ENCODE measurements at places on chromosomes 11 and 22.

DNA sequence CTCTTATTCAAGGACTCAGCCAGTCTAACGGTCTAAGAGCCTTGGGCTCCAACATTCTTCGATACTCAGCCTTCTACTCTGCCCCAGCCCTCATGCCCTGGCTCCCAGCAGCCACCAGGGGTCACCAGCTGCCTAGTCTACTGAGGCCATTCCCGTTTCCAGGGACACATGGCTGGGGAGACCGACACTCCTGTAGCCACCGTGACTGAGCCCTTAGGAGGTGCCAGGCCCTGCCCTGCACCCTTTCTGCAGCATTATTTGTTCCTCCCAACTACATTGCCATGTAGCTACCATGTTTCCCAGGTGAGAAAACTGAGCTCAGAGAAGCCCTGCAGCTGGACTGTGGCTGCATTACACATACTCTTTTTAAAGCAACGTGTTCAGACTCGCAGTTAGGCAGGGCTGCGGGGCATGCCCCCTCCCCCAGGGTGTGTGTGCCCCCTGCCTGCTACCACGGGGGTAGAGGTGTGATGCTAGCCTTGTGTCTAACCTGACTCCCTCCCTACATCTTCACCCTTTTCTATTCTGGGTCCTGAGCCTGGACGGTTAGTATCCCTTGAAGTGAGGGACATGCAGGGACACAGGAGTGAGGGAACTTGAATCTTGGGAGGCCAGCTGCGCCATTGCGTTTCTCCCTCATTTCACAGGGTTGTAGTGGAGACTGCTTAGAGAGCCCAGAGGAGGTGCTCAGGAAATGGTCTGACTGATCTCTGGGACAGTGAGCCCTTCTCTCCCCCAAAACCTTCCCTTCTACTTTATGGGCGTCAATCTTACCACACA, 17.5 kb downstream of the ATG16L2 start:
- no peak overlapping the region for H3K4me3 ChIP-seq
- no peak overlapping the region for H3K27ac ChIP-seq
- H3K27me3 ChIP-seq, result no peaks in the 10 kb centered on the region
- no peaks in the 10 kb centered on the region for H3K4me1 ChIP-seq

DNA sequence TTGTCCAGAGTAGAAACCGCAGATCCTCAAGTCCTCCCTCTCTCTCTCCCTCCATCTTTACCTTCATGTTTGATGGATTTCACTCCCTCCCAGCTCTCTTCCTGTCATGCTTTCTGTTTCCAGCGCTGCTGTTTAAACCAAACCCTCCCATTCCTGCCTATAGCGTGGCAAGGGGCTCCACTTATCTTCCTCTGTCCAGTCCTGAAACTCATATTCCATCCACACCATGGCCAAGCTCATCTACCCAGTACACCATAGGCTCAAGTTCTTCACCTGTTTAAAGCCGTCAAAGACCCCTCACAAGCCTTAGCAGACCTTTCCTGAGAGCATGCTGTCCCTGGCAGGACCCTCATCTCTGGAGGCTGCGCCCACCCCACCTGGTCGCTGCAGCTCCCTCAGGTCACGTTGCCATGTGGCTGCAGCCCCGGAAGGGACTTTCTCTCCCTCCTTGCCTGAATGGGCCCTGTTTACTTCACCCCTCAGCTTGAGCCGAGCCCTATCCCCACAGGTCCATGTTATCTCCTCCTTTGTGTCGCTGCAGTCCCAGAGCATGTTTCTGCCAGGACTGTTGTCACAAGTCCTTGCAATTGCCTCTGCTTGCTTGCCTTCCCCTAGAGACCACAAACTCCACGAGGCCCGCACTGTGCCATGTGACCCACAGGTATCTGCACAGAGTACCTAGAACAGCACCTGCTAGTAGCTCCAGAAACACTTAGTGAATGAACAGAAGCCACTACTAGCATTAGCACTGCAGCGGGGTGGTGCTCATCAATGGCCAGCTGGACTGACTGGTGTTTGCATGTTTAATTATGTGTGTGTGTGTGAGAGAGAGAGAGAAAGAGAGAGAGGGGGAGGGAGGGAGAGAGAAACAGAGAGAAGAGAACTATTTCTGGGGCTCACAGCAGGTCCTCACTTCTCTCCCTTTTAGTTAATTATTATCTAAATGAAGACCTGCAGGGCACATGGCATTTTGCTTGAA, 149.4 kb upstream of the SNX19 start:
- H3K36me3 ChIP-seq, result no peaks in the 10 kb centered on the region
- H3K27me3 ChIP-seq, result no peaks in the 10 kb centered on the region
- H3K27ac ChIP-seq, result no peak overlapping the region
- H3K4me3 ChIP-seq, result no peak overlapping the region
- no peak for DNase-seq
- H3K4me1 ChIP-seq, result no peaks in the 10 kb centered on the region

- H3K36me3 ChIP-seq, result no peaks in the 10 kb centered on the region
- H3K27me3 ChIP-seq, result no peaks in the 10 kb centered on the region
These were observed 43.0 kb upstream of the KCNQ1OT1 start for GRCh38 chr11:2742611-2743426.

- DNase-seq, result no peak
- H3K27me3 ChIP-seq, result no peaks in the 10 kb centered on the region
- H3K36me3 ChIP-seq, result no peaks in the 10 kb centered on the region
- no peak overlapping the region for H3K27ac ChIP-seq
- H3K4me1 ChIP-seq, result no peaks in the 10 kb centered on the region
- H3K4me3 ChIP-seq, result no peak overlapping the region
These were observed 679.9 kb upstream of the CCDC179 start for GRCh38 chr11:23540101-23540561.

DNA sequence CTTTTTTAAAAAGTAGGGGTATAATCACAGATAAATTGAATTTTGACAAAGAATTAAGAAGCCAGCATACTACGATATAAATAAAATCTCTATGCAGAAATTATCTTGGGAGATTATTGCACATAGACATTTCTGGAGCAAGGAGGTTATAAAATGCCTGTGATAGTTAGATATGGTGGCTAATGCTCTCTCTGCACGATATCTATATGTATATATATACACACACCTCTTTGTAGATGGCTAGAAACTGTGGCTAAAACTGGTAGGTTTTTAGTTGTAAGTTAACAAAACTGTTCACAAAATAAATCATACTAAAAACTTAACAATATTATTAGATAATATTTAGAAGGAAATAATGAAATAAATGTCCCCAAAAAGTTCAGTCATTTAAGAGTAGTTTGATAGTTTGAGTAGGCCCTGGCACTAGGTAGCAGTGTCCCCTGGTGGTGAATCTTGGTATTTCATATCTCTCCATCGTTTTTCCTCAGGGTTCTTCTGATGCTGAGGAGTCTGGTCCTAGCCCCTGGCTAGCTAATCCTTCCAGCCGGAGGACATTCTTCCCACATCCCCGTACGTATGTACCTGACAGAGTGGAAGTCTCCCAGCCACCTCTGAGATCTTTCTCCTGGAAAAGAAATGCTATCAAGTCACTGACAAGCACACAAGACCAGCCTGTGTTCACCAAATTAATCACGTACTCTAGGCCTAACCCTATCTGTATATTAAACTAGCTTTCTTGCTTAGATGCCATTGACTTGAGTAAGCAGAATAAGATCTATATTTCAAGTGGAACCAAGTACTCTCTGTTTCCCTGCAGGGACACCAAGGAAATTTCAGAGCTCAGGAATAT, 32.2 kb downstream of the ART5 start:
- no peaks in the 10 kb centered on the region for H3K27me3 ChIP-seq
- no peak for DNase-seq
- H3K27ac ChIP-seq, result no peak overlapping the region
- no peaks in the 10 kb centered on the region for H3K36me3 ChIP-seq
- H3K4me3 ChIP-seq, result no peak overlapping the region
- H3K4me1 ChIP-seq, result no peaks in the 10 kb centered on the region

DNA sequence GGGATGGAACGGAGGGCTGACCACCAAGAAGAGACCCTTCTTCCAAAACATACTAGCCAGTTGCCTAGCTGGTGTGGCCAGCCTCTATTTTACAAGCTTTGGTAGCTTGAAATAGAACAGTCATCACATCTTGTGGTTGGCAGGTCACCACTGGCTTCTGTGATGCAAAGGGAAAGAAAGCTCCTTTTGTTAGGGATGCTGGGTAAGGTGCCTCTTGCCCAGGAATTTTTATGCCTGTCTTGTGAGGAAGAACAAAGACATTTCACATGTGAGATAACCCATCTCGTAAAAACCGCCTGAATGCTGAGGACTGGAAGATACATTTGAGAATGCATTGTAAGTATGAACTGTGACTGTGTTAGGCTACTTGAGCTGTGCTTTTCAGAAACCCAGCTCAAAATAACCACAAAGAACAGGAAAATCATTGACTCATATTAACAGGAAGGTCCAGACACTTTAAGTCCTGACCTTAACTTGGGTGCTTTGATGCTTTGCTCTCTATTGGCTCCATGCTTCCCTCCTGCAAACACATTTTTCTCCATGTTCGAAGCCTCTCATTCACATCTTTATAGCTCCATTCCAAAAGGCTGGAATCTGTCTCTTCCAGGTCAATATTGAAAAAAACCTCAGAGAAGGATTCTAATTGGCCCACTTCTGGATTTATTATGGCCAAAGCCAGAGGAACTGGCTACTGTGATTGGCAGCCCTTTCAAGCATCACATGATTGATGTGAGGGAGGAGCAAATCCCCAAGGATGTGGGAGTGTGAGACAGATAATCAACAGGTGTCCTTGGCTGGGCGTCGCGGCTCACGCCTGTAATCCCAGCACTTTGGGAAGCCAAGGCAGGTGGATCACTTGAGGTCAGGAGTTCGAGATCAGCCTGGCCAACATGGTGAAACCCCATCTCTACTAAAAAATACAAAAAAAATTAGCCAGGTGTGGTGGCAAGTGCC, 53.9 kb downstream of the MICAL2 start:
- H3K27ac ChIP-seq, result no peak overlapping the region
- H3K36me3 ChIP-seq, result no peaks in the 10 kb centered on the region
- H3K4me1 ChIP-seq, result no peaks in the 10 kb centered on the region
- H3K27me3 ChIP-seq, result no peaks in the 10 kb centered on the region

GRCh38 chr11:94613120-94613519, 46.0 kb downstream of the PIWIL4 start:
- no peaks in the 10 kb centered on the region for H3K4me1 ChIP-seq
- no peaks in the 10 kb centered on the region for H3K36me3 ChIP-seq
- no peak overlapping the region for H3K4me3 ChIP-seq
- H3K27ac ChIP-seq, result no peak overlapping the region
- H3K27me3 ChIP-seq, result no peaks in the 10 kb centered on the region

DNA sequence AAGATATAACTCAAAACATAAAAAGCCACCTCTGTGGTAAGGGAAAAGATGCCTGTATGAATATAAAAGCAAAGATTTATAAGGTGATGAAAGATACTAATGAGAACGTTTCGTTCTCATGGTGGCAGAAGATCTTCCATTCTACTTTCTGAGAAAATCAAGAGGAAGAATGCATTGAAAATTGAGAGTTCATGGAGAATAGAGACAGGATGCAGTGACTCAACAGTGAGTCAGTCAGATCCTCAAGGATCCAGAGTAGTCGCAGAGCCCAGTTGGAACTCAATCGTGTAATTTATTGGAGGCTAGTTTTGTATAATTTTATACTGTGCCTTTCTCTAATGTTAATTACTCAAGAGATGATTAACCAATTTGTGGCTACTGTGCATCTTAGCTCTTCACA, 73.3 kb downstream of the ENTHD1 start:
- H3K4me1 ChIP-seq, result no peaks in the 10 kb centered on the region
- no peak for DNase-seq
- no peaks in the 10 kb centered on the region for H3K27me3 ChIP-seq
- H3K4me3 ChIP-seq, result no peak overlapping the region
- no peaks in the 10 kb centered on the region for H3K36me3 ChIP-seq

GRCh38 chr11:128324531-128325141, 262.7 kb downstream of the ETS1 start:
- peak; percentile 71 for DNase-seq
- no peaks in the 10 kb centered on the region for H3K27me3 ChIP-seq
- peaks cover 80% of the 10 kb centered on the region for H3K4me1 ChIP-seq
- no peaks in the 10 kb centered on the region for H3K36me3 ChIP-seq

DNA sequence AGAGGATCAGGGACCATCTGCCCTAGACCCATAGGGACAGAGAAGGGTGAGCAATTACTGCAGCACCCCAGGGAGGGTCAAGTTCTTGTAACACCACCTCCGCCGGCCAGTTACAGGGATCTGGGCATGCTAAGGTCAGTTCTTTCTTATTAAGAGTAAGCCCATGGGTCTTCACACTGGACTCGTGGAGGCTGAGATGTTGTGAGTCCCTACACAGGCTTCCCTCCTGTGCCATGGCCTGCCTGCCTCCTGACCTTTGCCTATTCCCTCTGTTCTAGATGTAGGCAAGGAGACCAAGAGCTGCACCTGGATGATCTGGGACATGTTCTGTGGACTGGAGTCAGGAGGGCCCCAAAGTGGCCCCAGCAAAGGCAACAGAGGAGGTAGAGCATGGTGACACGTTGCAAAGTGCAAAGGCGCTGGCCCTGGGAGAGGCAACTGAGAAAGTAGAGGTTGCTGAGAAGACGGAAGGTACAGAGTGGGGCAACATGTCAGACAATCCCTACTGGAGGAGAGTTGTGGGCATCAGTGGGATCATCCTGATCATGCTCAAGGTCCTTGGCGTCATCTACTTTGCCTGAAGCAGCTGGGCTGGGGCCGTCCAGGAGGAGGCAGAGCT, 16.3 kb upstream of the GNAZ start:
- DNase-seq, result no peak
- H3K27me3 ChIP-seq, result no peaks in the 10 kb centered on the region
- H3K4me1 ChIP-seq, result no peaks in the 10 kb centered on the region
- no peaks in the 10 kb centered on the region for H3K36me3 ChIP-seq
- H3K27ac ChIP-seq, result no peak overlapping the region

DNA sequence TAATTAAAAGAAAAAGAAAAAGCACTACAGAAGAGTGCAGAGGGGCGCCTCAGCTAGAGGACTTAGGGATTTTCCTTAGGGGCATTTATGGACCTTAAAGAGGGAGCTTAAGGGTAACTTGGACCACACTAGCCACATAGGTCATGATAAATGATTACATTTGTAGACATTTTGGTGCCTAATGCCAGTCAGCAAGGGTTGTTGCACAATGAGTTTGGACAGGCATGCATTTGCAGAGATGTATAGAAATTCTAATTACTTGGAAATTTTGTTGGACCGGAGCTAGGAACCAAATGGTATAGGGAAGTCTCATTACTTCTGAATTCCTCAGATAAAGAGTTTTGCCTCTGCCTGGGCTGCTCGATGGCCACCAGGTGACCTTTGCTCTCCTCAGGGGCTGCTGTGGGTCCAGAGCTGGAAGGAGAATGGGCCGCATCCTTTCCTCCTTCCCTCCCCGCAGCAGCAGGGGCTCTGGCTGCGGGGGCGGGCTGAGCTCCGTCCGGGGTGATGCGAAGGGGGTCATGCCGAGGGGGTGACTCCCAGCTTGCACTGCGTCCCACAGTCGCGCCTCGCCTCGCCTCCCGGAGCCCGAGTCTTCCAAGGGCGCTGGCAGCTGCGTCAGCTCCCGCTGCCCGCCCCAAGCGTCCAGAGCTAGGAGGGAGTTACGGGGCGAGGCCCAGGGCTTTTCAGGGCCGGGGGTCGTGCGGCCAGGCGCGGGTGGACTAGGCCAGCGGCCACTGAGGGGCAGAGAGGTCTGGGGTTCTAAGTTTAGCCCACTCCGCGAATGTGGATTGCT, 20.3 kb upstream of the MALAT1 start:
- H3K36me3 ChIP-seq, result no peaks in the 10 kb centered on the region
- no peaks in the 10 kb centered on the region for H3K27me3 ChIP-seq
- peaks cover 9% of the 10 kb centered on the region for H3K4me1 ChIP-seq
- DNase-seq, result no peak
- no peak overlapping the region for H3K4me3 ChIP-seq

Measured in effector memory CD4-positive, alpha-beta T cell (primary cell).